Brain microvascular endothelial cell (primary cell): ENCODE measurements at places on chromosomes 5 and 9.

- DNase-seq: peak; percentile 40
These were observed 23.4 kb upstream of the GLRA1 start for GRCh38 chr5:151947931-151948608.

DNA sequence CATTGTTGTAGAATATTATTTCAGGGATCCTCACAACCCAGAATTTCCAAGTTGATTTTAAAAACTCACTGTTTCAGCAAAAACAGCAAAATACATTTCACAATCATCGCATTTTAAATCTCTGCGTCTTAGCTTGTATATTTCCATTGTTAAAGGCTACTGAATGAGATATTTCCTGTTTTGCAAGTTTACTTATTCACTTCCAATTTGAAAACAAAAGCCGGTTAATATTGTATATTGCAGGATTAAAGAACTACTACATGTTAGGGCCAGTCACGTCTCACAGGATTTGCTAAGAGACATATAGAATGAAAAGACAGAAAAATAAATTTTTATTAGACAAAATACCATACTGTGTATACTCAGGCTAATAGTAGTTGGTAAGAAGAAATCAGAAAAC lies 395.9 kb upstream of the CDH9 start:
- DNase-seq: no peak

DNA sequence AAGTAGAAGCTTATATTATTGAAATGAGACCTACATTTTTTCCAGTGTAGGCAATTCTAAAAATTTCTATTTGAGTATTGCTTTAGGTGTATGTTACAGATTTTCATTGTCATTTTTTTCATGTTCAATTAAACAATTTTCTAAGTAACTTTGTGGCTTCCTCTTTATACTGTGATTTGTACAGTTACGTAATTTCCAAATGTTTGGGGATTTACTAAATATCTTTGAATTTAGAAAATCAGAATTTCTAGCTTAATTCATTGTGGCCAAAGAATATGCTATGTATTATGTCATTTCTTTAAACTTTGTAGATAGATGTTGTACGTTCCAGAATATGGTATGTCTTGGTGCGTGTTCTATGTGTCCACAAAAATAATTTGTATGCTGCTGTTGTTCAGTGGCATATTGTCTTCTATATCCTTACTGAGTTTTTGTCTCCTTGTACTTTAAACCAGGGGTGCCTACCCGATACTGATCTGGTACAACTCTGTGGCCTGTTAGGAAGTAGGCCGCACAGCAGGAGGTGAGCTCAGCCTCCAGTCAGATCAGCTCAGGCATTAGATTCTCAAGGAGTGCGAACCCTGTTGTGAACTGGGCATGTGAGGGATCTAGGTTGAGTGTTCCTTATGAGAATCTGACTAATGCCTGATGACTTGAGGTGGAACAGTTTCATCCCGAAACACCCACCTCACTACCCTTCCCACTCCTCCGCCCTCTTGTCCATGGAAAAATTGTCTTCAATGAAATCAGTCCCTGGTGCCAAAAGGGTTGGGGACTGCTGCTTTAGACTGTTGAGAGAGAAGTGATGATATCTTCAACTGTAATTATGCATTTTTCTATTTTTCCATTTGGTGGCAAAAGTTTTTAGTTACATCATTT lies 63.5 kb downstream of the UBE2R2 start:
- DNase-seq: peak; percentile 27

- DNase-seq: no peak
These were observed 387.3 kb upstream of the ARRDC3 start for GRCh38 chr5:91770400-91770799.

GRCh38 chr5:82640916-82641315 lies 362.8 kb upstream of the RPS23 start:
- no peak for DNase-seq

DNA sequence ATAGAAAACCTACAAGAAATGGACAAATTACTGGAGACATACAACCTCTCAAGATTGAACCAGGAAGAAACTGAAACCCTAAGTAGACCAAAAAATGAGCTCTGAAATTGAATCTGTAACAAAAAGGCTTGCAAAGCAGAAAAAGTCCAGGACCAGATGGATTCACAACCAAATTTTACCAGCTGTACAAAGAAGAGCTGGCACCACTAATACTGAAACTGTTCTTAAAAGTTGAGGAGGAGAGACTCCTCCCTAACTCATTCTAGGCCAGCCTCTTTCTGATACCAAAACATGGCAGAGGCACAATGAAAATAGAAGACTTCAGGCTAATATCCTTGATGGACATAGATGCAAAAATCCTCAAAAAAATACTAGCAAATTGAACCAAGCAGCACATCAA lies 542.3 kb downstream of the CYLC2 start:
- no peak for DNase-seq

DNA sequence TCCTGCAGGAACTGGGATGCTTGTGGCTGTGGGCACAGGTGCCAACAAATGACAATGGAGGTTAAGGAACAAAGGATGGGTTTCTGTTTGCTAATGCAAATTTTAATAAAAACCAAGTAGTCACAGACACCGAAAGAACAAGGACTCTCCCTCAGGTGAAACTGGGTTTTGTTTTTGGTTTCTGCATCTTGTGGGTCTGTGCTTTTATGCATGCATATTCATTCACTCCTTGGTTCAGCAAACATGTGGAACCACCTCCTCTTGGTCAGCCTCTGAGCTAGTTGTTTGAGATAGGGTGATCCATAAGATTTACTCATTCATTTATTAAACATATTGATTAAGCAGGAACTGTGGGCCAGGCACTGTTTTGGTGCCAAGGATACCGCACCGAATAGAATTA lies 381.9 kb downstream of the CDK5RAP2 start:
- DNase-seq: no peak

DNA sequence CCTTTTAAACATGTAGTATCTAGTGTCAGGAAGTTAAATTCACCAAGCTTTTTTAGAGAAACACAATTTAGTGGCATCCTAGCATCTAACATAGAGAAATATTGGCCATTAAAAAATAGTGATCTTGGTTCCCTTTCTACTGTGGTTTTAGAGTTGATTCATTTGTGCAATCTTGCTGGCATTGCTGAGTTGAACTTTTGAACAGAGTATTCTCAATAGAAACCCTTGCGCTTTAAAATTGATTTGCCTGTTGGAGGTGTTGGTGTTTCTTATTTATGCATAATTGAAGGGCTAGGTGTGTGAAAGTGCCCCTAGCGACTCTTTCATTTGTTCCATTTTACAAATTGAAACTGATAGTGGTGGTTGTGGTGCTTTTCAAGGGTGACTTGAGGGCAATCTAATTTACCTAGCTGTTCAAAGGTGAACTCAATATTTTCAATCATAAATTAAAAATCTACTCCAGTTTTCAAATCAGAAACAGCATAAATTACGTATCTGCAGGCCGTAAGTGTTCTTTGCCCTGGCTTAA lies 73.0 kb upstream of the MPDZ start:
- DNase-seq: no peak

DNA sequence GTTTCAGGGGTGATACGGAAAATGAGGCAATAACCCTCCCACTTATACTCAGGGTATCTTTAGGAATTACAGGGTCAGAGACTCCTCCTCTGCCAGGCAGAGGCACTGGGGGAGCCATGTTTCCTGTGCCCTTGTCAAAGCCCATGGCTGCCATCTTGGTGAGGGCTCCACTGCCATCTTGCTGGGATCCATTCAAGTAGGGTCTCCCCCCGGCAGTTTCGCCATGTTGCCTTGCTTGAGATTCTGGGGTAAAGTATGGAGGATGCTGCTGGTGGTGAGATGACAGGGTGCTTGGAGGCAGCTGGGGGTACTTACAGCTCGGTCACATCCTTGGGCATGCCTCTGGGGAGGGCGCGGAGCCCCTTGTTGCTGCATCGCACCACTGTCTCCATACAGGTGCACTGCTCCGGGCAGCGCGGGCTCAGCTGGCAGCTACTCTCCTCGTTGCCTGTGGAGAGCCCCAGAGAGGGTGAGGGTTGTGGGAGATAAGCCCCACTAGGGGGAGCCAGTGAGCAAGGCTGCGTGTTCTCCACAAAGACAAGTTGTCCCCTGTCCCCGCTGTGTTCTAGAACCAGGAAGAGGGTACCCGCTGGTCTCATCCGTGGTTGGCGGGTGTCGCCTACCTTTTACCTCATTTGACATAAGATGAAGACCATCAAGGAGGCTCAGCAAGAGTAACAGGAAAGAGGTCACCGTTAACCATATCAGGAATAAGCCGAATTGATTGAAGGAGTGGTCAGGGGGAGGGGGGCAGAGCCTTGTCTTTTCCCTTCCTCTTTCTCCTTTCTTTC lies 169.0 kb upstream of the PANK3 start:
- no peak for DNase-seq

GRCh38 chr5:67378256-67378655 lies 181.7 kb upstream of the CD180 start:
- no peak for DNase-seq

GRCh38 chr5:72477176-72477575 lies 30.0 kb downstream of the ZNF366 start:
- no peak for DNase-seq

DNA sequence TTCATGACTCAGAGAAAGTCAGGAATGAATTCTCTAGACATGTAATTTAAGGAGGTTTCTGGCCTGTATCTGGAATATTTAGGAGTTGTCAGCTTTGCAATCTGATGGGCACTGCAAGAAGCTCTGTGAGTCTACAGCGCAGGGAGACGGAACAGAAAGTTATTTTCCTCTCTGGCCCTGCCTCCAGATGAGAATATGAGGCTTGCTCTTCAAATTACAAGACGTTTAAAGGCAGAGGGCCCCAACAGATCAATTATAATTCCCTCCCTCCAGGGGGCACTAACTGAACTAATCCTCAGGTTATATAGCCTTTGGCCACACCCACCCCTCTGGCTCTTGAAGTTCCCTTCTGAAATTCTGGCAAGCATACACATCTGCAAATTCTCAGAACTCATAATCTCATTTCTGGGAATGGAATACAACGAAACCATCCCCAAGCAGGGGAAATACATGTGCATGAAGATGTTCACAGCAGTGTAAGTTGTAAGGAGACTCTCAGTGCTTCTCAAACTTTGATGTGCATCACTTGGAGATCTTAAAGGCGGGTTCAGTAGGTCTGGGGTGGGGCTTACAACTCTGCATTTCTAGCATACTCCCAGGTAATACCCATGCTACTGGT lies 307.6 kb downstream of the CWC27 start:
- DNase-seq: peak; percentile 48

DNA sequence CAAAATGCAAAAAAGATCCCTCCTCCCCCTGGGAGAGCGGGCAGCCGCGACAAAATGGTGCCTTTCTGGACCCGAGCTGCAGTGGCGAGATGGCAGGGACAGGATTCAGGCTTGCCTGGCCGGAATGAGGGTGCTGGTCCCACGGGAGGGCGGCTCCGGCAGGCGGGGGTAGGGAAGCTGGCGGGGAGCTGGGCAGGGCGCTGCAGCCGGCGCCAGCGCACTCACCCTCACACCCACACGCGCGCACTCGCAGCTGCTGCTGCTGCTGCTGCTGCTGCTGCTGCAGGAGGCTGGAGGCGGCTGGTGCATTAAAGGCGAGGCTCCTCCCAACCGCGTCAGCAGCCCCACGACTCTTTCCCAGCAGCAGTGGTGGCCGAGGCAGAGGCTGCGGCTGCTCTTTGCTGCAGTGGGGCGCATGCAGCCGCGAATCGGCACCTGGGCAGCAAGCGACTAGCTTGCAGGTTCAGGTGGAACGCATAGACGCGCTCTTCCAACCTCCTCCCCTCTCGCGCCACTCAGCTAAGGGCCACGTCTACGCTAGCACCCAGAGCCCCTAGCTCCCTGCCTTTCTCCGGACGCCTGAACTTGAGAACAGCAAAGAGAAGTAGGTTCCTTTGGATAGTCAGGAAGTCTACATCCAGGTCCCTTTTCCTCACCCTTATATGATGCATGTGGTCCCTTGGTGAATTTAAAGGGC lies at the start of gene PPP2R2B:
PPP2R2B (minus strand) TSS at position 282 of the 697 bp plus-strand sequence.
- DNase-seq: no peak

- peak; percentile 95 for DNase-seq
These were observed 39.9 kb downstream of the MOCS2 start for GRCh38 chr5:53069626-53070025.

- no peak for DNase-seq
These were observed 371.7 kb downstream of the NFIB start for GRCh38 chr9:13942201-13942600.

DNA sequence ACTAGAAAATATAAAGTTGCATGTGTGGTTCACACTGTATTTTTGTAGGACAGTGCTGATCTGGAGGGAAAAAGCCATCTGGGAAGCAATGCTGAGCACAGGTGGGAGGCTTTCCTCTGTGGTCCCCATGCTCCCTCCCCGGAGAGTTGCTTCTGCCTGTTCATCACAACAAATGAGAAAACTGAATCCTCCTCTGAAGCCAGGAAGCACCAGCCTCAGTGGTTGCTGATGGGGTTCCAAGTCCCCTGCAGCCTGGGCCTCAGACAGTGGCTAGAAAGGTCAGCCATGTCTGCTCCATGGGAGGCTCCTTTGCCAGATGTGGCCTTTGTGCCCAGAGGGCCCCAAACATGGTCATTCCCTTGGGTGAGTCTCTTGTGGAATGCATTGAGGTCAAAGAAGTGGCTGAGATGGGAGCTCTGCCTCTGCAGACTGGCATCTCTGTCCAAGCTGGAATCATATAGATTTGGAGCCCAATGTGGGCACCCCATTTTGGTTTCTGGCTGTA lies 77.6 kb downstream of the C5orf15 start:
- DNase-seq: no peak

DNA sequence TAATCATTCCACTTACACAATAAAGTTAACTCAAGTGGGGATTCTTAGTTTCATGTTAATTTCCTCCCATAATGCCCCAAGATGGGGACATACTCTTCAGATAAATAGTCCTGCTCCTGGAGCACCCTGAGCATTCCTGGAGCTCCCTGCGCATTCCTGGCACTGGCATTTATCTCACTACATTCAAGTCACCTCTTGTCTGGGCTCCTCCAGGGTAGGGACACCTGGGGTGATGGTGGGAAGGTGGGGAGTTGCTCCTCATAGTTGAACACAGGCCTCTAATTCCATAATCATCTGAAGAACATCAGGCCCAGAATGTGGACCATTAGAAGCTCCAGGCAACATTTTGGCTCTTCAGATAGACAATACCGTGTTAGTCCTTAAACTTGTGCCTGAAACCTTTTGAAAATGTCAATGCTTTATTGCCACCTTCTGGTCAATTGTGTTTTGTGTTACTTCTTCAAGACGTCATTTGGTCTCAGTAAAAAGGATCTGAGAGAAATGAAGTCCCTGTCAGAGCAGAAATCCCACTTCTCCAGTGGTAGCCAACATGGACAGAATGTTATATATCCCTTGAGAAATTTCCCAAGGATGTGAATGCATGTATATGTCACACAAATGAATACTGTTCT lies 14.2 kb upstream of the AGGF1 start:
- peak; percentile 56 for DNase-seq

DNA sequence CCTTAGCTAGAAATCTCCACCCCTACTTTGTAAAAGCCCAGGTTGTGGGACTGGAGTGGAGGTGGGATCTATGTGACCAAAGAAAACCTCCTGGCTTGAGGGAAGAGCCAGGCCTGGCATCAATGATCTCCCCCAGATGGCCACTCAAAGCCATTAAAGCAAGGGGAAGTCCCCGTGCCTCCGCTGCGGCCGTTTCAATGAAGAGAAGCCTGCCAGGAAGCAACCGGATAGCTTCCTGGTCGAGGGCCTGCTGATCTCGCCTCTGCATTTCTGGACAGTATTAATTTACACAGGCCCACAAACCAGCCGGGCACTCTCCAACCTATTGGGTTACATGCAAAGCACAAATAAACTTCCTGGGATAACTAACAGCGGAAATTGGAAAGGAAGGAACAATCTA lies 160.5 kb upstream of the MSX2 start:
- DNase-seq: no peak

GRCh38 chr9:125106285-125106893 lies 36.9 kb downstream of the SCAI start:
- no peak for DNase-seq
